ENCODE measurements at places on chromosomes 4 and X.

GRCh38 chrX:19602866-19603622, 87.7 kb upstream of the MAP3K15 start:
- DNase-seq: no peak

DNA sequence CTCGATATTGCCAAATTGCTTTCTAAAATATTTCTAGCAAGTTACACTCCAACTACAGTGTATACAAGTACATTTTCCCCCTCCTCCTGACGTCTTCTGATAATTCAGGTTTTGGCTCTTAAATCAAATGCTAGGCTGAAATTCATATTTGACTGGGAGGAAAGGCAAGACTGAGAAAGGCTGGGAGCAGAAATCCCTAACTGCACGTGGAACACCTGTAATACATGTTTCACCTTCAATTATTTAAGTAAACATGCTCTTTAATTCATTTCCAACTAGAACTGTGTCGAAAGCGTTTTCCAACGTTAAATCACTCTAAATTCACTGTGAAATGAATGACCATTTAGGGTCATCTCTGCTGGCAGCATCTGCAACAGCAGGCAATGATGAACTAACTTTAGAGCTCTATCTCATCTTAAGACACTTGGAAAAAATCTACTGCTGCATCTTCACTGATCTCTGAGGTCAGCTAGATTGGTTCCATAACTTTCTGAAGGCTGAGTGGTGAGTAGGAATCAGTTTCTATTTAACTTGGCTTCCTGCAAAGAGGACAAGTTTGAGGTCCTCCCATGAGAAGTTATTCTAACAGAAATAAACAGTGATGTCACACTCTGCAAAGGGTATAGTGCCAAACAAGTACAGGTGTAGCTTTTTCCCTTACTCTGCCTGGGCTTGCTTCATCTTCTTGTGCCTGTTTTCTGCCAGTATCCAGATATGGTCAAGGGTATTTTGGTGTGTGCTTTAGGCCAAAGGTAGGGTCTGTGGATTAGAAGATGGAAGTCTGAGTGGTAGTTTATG, 144.3 kb upstream of the PAK3 start:
- DNase-seq: no peak

DNA sequence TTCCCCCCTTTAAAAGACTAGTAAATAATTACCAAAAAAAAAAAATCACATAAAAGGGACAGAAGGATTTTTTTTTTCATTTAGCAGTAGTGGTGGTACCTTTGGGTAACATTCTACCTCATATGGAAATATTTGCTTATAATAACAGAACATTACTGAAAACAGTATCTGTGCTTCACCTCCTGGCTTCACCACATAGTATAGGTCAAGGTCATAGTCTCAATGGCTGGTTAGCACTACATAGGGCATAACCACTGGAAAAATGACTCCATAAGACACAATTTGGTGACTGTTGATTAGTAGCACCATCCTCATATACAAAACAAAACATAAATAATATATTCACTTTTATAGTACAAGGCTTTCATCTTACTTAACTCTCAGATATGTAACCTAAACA, 34.7 kb downstream of the MANBA start:
- no peak for DNase-seq

DNA sequence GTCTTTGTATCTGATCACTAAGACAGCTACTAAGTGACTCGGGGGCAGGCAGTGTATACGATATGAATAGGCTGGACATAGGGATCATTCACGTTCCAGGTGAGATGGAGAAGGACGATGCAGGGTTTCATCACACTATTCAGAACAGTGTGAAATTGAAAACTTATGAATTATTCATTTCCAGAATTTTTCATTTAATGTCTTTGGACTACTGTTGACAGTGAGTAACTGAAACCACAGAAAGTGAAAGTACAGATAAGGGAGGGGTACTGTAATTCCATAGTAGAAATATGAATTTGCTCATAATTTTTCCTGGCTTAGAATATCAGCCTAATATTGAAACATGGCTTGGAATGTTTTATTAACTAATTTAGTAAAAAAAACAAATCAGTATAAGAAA, 24.4 kb downstream of the TMEM144 start:
- no peak for DNase-seq

- DNase-seq: no peak
These were observed 389.0 kb upstream of the ZFP42 start for GRCh38 chr4:187606581-187606980.

GRCh38 chr4:54695788-54696187, 38.0 kb downstream of the KIT start:
- no peak for DNase-seq

DNA sequence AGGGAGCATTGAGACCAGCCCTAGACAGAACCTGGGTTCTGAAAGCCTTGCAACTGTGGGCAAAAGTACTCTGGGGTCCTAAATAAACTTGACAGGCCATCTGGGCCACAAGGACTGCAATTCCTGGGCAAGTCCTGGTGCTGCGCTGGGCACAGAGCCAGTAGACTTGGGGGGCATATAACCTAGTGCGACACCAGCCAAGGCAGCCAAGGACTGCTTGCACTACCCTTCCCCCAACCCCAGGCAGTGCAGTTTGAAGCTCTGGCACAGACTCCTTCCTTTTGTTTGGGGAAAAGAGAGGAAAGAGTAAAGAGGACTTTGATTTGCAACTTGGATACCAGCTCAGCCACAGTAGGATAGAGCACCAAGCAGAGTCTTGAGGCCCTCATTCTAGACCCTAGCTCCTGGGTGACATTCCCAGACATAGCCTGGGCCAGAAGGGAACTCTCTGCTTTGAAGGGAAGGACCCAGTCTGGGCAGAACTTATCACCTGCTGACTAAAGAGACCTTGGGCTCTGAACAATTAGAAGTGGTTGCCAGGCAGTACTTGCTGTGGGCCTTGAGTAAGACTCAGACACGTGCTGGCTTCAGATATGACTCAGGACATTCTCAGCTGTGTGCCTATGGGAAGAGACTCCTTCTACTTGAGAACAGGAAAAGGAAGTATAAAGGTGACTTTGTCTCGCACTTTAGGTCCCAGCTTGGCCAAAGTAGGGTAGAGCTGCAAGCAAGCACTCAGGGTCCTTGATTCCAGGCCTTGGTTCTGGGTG, 522.8 kb downstream of the GLUD2 start:
- DNase-seq: no peak

- DNase-seq: no peak
These were observed 31.6 kb upstream of the NSG1 start for GRCh38 chr4:4355302-4355701.

DNA sequence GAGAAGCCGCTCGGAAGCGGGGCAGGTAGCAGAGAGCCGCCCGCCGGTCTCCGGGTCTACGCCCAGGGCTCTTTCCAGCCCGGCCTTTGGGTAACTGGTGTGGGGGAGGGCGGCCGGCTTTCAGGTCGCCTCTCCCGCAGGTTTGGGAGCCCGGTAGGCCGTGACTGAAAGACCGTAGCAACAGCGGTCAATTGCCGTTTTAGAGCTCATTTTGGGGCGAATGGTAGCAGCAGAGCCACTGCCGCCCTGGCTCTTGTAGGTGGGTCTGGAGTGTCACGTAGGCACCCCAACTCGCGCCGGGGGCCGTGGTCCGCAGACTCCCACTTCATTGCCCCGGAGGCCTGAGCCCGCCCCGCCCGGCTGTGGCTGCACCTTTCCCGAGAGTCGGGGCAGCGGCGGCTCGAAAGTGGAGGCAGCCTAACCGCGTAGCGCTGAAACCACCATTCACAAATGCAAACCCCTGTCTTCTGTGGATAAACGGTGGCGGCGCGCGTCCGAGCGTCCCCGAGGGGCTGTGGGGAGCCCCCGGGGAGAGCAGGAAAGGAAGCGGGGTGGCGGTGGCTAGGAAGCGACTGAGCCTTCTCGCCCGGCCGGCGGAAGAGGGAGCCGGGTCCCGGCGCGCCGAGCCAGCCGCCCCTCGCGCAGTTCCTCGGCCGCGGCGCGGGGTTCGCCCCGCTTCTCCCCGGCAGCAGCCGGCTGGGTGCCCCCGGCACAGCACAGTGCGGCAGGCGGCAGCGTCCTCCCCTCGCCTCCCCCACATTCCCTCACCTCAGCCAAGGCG, 2185.1 kb upstream of the TENM3 start:
- peak; percentile 56 for DNase-seq

DNA sequence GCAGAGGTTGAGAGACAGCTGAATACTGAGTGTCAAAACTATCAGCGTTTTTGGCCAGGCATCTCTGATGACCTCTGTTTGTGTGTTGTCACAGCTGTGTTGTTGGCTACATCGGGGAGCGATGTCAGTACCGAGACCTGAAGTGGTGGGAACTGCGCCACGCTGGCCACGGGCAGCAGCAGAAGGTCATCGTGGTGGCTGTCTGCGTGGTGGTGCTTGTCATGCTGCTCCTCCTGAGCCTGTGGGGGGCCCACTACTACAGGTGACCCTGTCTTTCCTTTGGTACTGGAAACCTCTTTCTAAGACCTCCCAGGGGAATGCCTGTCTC, 86.9 kb downstream of the EGF start:
- DNase-seq: no peak

- no peak for DNase-seq
These were observed 26.7 kb downstream of the DTHD1 start for GRCh38 chr4:36308150-36308549.

DNA sequence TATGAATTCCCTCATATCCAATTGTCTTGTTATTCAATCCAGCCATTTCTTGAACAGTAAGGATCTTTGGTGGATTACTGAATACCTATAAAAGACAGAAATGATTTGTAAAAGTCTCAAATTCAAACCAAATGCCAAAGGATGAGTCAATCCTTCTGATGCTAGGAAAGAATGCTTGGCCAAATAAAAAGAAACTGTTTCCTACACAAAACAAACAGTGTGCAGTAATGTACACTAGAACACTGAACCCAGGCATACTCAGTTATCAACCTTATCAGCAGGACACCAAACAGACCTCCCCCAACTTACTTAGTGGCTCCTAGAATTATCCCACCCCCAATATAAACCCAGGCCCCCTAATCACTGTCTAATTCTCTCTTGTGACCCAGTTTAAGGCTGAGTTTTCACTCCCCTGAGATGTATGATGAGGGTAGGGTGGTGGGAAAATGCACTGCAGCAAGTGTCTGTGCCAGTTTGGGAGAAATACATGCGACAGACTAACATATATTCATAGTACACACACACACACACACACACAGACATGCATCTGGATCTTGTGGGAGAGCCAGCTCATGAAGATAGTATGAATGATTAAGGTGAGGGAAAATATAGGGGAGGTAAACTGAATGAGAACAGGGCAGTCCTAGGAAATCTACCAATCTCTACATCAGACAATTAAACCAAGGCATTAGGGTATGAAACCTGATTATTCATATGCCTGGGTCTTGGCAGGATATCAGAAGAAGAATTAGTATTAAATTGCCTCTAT, 35.0 kb downstream of the CLDN2 start:
- no peak for DNase-seq

- no peak for DNase-seq
These were observed 373.1 kb upstream of the LCORL start for GRCh38 chr4:18394656-18395055.

GRCh38 chrX:133939655-133940302, 45.6 kb downstream of the GPC3 start:
- no peak for DNase-seq

DNA sequence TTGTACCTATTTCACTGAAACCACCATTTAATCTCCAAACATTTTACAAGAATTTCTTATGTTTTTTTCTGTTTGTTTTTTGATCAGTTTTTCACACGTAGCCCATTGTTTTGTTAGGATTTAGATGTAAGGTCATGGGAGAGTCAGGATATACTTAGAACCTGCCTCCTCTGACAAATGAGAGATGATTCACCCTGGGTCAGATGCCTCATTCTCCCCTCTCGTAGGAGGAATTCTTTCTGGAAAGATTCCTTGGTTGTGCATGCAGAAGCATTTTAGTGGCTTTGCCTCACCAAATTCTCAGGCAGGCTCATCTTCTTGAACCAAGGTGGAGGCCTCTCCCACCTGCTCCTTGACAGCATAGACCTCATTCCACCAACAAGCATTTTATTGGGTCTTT, 599.3 kb downstream of the SPRY1 start:
- no peak for DNase-seq

DNA sequence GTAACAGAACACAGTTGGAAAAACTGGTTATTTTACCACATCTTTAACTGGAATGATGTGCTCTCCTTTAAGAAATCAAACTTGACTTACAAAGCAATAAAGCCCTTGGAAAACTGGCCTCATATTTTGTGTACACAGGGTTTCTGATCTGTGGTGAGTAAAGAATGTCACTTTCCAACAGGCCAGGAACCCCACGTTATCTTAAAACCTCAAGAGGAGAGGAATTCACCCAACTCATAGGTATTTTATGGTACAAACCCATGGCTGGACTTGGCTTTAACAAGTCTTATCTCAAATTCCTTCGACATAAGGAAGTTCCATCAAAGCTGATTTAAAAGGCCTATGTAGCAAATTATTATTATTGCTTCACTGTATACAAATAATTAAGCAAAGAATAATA, 1735.1 kb downstream of the PCDH7 start:
- no peak for DNase-seq

DNA sequence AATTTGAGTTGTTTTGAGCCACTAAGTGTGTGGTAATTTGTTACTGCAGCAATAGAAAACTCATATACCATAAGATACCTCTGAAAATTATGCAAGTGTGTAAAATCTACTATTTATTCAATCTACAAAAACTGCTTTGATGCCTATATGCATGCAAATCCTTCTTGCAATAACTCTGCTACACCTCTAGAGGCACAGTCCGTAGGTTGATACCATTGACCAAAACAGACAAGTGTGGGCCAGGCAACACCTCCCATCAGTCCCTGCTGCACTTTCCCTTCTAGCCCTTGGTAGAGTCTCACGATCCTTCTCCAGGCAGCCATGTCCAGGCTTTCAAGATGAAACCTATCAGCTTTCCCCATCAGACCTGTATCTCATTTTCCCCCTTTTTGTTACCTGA, 48.8 kb upstream of the FAM9A start:
- no peak for DNase-seq

- no peak for DNase-seq
These were observed 2.4 kb upstream of the MORF4L2 start for GRCh38 chrX:103688946-103689345.

- no peak for DNase-seq
These were observed 342.9 kb downstream of the CFAP299 start for GRCh38 chr4:80678413-80678812.

DNA sequence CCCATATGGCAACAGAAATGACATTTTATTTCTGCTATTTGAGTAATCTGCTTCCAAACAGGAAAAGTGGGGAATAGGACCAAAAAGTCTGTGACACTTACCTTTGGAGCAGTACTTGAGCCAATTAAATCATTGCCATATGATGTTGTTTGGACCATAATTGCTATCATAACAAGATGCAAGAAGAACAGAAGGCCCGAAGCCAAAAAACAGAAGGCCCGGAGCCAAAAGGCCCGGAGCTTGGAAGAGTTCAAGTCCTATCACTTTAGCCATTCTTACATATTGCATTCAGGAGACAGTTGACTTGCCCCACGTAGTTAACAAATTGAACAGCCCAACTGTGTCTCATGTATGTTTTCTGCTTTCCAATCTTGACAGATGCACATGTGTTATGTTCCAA, 285.6 kb downstream of the ARHGAP24 start:
- DNase-seq: no peak

GRCh38 chrX:40945361-40945713, 139.9 kb upstream of the USP9X start:
- no peak for DNase-seq
